ENCODE measurements at places on chromosomes 3 and 15.

DNA sequence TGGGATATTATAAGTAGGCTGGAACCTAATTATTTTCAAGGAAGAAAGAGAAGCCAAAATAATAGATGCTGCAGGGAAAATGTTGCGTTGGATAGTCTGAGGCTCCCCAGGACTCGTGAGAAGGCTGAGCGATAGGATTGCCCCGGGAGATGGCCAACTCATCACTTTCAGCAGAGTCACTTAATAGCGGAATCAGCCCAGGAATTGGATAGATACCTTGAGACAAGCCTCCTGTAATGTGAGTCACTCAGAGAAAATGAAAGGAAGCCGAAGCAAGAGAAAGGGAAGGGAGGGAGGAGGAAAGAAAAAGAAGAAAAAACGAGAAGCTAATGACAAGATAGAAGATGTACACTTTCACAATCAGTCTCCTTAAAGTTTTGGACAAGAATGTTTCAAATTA, 94.3 kb downstream of the SQOR start:
- no peak for DNase-seq

DNA sequence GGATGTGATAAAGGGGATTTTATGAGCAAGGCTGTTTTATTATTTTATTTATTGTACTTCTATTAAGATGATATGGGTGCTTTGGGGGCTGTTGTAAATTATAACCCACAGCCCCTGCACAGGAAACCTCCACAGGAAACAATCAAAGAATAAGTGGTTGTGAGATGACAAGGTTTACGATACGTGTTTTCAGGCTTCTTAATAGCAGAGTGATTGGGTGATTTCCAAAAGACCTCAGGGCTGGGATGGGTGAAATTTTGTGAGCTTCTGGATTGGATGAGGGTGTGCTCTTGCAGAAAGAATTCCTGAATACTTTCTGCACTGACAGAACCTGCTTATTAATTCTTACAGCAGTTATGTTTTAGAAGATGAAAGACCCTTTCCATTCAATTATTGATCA, 21.4 kb downstream of the CHL1 start:
- no peak for DNase-seq

- DNase-seq = no peak
These were observed 3.2 kb downstream of the TNNC1 start for GRCh38 chr3:52450489-52451236.

DNA sequence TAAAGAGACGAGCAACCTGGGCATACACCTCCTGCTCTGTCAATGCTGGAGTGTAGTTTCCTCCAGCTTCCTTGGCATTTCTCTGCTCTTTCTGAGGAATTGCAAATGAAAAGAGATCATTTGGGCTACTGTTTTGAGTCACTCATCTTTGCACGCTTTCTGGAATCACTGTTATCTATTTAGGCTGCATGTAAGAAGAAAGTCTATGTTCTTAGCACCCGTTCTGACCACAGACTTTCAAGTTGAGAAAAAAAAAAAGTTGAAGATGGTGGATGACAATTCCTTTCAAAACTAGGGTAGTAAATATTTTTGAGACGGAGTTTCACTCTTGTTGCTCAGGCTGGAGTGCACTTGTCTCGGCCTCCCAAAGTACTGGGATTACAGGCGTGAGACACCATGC, 41.3 kb downstream of the SIN3A start:
- DNase-seq = no peak

DNA sequence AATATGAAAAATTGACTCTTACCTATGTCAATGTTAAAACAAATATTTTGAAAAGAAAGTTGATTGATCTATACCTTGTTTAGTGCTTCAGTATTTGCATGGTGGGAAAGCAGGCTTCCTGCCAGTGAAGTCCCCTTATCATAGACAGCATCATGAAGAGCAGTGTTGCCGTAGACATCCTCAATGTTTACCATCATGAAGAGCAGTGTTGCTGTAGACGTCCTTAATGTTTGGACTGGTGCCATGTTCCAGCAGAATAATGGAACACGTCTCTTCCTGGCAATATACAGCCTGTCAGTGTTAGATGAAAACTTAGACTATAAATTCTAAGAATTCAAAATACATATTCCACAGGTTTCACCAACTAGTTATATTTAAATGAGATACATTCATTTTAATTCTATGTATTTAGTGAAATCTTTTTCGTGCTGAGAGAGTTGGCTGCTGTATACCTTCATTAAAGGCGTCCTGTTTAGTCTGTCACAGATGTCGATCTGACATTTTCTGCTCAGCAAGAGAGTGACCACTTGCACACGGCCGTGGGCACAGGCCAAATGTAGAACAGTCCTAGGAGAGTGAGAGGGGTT, 116.8 kb downstream of the LMLN start:
- no peak for DNase-seq

GRCh38 chr15:81304226-81304625, 19.7 kb downstream of the STARD5 start:
- no peak for DNase-seq

DNA sequence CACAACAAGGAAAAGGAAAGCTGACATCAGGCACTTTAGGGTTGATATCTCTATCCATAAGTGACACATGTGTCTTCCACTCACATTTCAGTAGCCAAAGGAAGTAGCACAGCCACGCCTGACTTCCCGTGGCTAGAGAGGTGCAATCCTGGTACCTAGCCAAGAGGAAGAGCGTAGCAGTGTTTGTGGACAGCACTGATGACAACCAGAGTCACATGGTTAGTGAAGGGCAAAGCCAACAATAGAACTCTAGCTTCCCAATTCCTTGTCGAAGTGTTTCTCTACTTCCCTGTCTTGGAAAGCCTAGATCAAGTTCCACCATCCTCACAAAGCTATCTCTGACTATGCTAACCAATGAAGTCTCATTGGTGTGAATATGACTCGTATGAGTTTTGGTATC, 189.2 kb downstream of the RSL24D1 start:
- DNase-seq = no peak

DNA sequence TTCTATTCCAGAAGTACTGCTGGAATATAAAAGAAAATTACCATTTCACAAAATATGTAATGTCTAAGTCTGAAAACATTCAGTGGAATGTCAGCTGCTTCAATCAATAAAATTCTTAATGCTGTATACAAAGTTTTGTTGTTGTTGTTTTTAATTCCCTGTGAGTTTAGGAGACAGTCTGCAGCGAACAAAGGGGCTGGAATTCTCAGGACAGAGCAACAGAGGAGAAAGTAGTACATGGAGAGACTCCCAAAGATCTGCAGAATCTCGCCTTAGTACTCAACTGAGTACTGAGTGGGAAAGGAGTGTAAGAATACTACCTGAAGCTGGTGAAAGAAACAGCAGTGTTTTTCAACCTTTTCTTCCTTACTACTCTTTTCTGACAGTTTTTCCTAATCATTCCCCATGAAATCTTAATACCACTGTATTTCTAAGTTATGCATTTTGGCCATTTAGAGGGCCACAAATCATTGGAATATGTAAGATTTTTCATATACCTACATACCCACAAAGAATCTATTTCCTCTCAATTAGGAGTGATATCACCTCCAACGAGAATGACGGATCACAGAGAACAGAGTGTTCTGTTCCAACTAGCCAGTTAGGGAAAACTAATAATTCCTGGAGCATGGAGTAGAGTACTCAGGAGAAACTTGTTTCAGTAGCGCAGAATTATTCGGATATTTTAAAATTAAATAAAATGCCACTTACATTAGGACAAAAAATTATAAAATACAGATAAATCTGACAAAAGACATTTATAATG, 16.0 kb downstream of the ANKRD28 start:
- no peak for DNase-seq

- DNase-seq = no peak
These were observed 29.6 kb downstream of the SEC61A1 start for GRCh38 chr3:128081846-128082245.

DNA sequence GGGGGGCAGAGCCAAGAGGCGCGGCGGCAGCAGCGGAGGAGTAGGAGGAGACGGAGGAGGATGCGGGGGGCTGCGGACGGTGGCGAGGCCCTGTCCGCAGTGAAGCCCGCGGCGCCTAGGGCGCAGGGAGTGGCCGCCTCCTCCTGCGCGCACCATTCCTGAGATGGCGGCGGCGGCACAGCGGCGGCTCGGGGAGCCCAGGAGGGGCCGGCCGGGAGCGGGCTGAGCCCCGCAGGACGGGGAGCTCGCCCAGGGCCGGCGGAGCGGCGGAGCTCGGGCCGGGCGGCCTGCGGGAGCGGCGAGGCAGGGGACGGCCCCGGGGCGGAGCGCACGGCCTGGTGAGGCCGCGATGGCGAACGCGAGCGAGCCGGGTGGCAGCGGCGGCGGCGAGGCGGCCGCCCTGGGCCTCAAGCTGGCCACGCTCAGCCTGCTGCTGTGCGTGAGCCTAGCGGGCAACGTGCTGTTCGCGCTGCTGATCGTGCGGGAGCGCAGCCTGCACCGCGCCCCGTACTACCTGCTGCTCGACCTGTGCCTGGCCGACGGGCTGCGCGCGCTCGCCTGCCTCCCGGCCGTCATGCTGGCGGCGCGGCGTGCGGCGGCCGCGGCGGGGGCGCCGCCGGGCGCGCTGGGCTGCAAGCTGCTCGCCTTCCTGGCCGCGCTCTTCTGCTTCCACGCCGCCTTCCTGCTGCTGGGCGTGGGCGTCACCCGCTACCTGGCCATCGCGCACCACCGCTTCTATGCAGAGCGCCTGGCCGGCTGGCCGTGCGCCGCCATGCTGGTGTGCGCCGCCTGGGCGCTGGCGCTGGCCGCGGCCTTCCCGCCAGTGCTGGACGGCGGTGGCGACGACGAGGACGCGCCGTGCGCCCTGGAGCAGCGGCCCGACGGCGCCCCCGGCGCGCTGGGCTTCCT, at the start of gene GPR27:
Gene GPR27, plus strand, starts transcription at position 155 of the 909 bp plus-strand sequence. Its CDS starts 195 bp downstream, at position 350.
- DNase-seq = peak; percentile 16

- DNase-seq = no peak
These were observed 54.6 kb downstream of the PLD1 start for GRCh38 chr3:171755656-171756055.

DNA sequence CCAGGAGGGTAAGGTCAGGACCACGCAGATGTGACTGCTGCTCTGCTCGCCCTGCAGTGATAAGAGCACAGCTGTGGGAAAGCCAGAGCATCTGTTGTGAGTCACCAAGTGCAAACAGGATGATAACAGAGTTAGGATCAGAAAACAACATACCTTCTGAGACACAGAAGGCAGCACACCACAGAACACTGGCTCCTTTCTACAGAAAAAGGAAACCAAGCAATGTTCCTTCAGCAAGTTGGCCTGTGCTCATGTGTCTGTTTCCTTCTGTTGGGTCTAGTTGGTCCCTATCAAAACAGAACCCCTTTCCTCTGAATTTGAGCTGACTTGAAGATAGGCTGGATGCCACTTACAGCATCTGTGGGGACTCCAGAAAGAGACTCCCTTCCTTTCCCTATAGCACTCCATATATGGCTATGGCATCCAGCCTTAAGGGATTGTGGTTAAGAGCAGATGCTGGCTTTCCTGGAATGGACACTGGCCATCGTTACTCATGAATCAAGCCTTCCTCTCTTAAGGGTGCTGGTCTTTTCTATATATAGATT, 440.7 kb upstream of the THBS1 start:
- DNase-seq = no peak

All from stimulated activated CD4-positive, alpha-beta T cell treated with anti-CD3 and anti-CD28 coated beads, Interleukin-15, amount 100 ng/mL, for 1 hour (primary cell).